ENCODE measurements at places on chromosomes 7 and 10. TPM values are rescaled to one million over a fixed set of nuclear protein-coding genes. Genes with fewer than 3 reads are reported as not detected.
A peak's percentile ranks its signal among the peaks of the same experiment; 100 is the strongest.

- DNase-seq, result no peak
- no peaks in the 10 kb centered on the region for H3K27me3 ChIP-seq
- H3K27ac ChIP-seq, result no peak overlapping the region
These were observed 737.8 kb upstream of the CELF2 start for GRCh38 chr10:10279906-10280305.

GRCh38 chr10:26502986-26503385, 64.8 kb downstream of the APBB1IP start:
- no peak overlapping the region for H3K4me3 ChIP-seq
- DNase-seq, result no peak
- H3K27ac ChIP-seq, result no peak overlapping the region
- H3K4me1 ChIP-seq, result no peaks in the 10 kb centered on the region
- H3K27me3 ChIP-seq, result no peaks in the 10 kb centered on the region
- no peaks in the 10 kb centered on the region for H3K36me3 ChIP-seq

DNA sequence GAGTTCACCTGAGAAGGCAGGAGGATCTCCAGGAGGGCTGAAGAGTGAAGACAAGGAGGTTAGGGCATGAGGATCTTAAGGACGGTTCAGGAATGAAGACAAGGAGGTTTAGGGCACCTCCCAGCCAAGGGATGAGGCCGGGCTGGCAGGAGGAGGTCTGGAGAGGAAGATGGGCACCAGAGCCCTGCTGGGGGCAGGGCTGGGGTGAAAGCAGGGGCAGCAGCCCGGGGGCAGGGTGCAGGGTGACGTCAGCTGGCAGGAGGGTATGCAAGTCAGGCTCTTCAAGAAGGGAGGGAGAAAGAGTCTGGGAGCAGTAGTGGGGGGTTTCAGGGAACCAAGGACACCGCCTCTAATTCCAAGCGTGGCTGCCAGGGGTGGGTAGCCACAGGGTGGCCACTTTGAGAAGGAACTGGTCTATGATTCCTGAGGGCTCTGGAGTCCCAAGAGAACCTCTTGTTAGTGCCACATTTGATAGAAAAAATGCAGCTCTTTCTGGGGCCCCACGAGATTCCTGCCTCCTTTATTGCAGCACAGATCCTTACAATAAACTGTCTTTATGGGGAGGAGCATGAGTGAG, 101.6 kb downstream of the C10orf90 start:
- H3K4me1 ChIP-seq, result peaks cover 4% of the 10 kb centered on the region
- H3K36me3 ChIP-seq, result no peaks in the 10 kb centered on the region
- no peak for DNase-seq
- no peaks in the 10 kb centered on the region for H3K27me3 ChIP-seq
- H3K27ac ChIP-seq, result no peak overlapping the region

DNA sequence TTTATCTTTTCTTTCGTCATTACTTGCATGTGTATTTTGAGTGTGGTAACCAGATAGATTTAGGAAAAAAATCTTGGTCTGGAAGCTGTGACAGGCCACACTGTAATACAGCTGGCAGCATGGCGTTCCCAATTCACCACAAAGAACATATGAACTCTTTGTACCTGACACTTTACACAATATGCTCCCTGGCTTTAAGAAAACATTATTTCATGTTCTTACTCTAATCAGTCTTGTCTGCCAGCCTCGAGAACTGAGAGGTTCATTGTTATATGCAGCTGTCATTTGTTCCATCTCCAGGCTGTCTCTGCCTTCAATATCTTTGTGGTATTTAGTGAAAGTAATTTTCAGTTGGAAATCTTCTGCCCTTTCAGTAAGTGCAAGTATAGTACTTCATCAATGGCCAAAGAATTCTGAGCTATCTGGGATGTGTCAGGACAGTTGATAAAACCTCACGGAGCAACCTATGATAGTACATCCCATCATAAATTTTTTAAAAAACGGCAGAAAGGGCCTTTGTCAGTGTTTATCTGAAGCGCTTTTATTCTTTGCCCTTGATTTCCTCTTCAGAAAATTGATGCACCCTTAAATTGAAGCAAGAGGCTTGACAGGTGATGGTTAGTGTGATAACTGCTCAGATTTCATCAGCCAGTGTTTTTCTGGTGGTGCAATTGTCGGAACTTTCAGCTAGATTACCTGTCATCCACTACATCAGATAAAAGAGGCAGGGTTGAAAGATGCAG, 146.3 kb upstream of the SP8 start:
- H3K36me3 ChIP-seq, result no peaks in the 10 kb centered on the region
- H3K4me1 ChIP-seq, result no peaks in the 10 kb centered on the region
- H3K27ac ChIP-seq, result no peak overlapping the region
- H3K27me3 ChIP-seq, result no peaks in the 10 kb centered on the region
- no peak overlapping the region for H3K4me3 ChIP-seq

GRCh38 chr10:127115100-127115499, 81.3 kb downstream of the INSYN2A start:
- no peak overlapping the region for H3K27ac ChIP-seq
- DNase-seq, result no peak
- peaks cover 74% of the 10 kb centered on the region for H3K36me3 ChIP-seq
- no peaks in the 10 kb centered on the region for H3K27me3 ChIP-seq
- H3K4me1 ChIP-seq, result no peaks in the 10 kb centered on the region

GRCh38 chr7:30472081-30472783, 6.4 kb downstream of the NOD1 start:
- no peaks in the 10 kb centered on the region for H3K4me1 ChIP-seq
- H3K4me3 ChIP-seq, result no peak overlapping the region
- no peaks in the 10 kb centered on the region for H3K27me3 ChIP-seq
- DNase-seq, result no peak

GRCh38 chr10:84456126-84456525, 127.7 kb downstream of the CCSER2 start:
- no peak overlapping the region for H3K27ac ChIP-seq
- H3K4me1 ChIP-seq, result peaks cover 16% of the 10 kb centered on the region

DNA sequence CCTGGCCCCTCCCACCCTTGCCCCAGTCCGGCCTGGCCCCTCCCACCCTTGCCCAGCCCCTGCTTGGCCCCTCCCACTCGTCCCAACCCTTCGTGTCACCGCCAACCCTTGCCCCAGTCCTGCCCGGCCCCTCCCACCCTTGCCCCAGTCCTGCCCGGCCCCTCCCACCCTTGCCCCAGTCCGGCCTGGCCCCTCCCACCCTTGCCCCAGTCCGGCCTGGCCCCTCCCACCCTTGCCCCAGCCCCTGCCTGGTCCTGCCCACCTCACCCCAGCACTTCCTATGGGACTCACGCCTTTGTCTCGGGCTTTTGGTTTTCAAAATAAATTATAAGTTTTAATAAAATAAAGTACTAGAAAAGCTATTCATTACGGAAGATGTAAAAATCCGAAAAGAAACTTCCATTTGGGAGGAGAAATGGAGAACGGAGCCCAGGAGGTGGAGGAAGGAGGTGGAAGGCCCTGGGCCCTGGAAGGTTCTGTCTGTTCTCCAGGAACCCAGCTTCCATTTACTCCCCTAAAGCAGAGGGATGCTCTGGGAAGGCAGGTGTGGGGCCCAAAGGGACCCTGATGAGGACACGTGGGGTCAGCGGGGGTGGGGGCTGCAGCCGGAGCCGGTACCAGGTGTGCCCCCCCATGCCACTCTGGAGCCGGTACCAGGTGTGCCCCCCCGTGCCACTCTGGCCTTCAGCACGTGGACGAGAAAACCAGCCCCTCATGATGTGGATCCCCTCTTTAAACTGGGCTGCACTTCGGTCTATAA, 52.2 kb downstream of the PWWP2B start:
- H3K36me3 ChIP-seq, result no peaks in the 10 kb centered on the region
- DNase-seq, result no peak
- H3K27me3 ChIP-seq, result no peaks in the 10 kb centered on the region
- H3K4me3 ChIP-seq, result no peak overlapping the region
- H3K27ac ChIP-seq, result peak overlapping the region; percentile 46

- H3K36me3 ChIP-seq, result no peaks in the 10 kb centered on the region
- no peaks in the 10 kb centered on the region for H3K27me3 ChIP-seq
- no peak overlapping the region for H3K4me3 ChIP-seq
- no peaks in the 10 kb centered on the region for H3K4me1 ChIP-seq
- H3K27ac ChIP-seq, result no peak overlapping the region
- no peak for DNase-seq
These were observed 578.1 kb upstream of the FZD8 start for GRCh38 chr10:36220151-36220550.

- no peaks in the 10 kb centered on the region for H3K36me3 ChIP-seq
- no peak overlapping the region for H3K4me3 ChIP-seq
- H3K27ac ChIP-seq, result no peak overlapping the region
- H3K4me1 ChIP-seq, result no peaks in the 10 kb centered on the region
These were observed 120.0 kb downstream of the MKX start for GRCh38 chr10:27625452-27626211.

DNA sequence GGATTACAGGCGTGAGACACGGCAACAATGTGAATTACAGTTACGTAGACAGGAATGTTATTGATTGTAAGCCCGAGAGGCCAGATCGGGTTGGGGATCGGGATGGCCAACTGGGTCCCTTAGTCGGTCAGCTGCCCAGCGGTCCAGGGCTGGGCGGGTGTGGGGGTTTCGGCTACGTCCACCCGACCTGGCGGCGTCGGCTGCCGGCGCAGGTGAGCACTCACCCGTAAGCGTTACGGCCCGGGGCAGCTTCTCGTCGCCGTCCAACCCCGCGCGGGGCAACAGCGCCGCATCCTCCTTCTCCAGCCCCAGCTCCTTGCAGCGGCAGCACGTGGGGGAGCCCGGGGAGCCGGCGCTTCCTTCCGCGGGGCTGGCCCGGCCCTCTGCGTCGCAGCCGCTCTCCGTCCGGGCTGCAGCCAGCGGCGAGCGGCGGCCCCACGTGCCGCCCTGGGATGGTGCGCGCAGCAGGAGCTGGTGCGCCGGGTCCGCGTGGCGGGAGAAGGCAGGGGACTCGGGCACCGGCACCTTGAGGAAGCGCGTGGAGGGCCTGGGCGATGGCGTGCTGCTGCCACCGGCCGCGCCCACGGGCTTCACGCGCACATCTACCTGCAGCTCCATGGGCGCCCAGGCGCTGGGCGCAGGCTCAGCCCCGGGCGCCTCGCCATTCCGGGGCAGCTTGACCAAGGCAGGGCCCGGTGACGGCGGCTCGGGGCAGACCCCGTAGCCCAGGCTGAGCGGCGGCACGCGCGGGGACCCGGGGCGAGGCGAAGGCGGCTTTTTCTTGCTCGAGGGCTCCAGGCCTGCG, 609 bp downstream of the KLRG2 start:
- peaks cover 15% of the 10 kb centered on the region for H3K4me1 ChIP-seq
- H3K27me3 ChIP-seq, result no peaks in the 10 kb centered on the region
- peak overlapping the region; percentile 37 for H3K4me3 ChIP-seq
- H3K27ac ChIP-seq, result no peak overlapping the region
- H3K36me3 ChIP-seq, result no peaks in the 10 kb centered on the region

GRCh38 chr7:1544896-1545416, 11.0 kb downstream of the TMEM184A start:
- no peaks in the 10 kb centered on the region for H3K4me1 ChIP-seq
- H3K27ac ChIP-seq, result no peak overlapping the region
- H3K27me3 ChIP-seq, result no peaks in the 10 kb centered on the region
- H3K36me3 ChIP-seq, result no peaks in the 10 kb centered on the region
- no peak overlapping the region for H3K4me3 ChIP-seq

GRCh38 chr10:75111365-75111906, at the start of gene SAMD8:
TSS of gene SAMD8 (plus strand) at chr10:75111656. CDS start at chr10:75150529, 38,873 bp downstream.
- H3K4me3 ChIP-seq, result peak within 1 kb of the TSS; percentile 90
- DNase-seq, result peak; percentile 89
- H3K36me3 ChIP-seq, result no peaks in the 10 kb centered on the region
- H3K27ac ChIP-seq, result peak within 1 kb of the TSS; percentile 98
- no peaks in the 10 kb centered on the region for H3K4me1 ChIP-seq
- H3K27me3 ChIP-seq, result no peaks in the 10 kb centered on the region

DNA sequence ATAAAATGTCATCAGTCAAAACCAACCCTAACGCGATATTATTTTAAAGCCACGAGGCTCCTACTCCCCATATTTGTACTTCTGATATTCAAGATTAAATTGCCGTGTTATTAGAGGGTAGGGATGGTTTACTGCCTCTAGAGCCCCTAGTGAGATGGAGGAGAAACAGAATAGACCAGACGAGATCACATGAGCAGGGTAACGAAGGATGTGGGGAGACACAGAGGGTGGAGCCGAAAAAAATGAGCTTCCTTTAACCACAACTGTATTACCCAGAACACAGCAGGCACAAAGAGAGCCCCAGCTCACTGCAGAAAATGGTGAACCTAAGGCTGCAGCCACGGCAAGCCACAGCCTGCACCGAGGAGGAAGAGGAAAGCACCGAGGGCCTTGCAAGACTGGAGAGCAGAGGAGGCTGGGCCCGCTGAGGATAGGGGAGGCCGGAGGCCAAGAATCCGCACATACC, 14.3 kb downstream of the ZC3HAV1 start:
- peak overlapping the region; percentile 42 for H3K27ac ChIP-seq
- peaks cover 65% of the 10 kb centered on the region for H3K4me1 ChIP-seq
- no peaks in the 10 kb centered on the region for H3K27me3 ChIP-seq
- H3K4me3 ChIP-seq, result no peak overlapping the region
- DNase-seq, result no peak
- H3K36me3 ChIP-seq, result no peaks in the 10 kb centered on the region

- H3K36me3 ChIP-seq, result no peaks in the 10 kb centered on the region
- no peaks in the 10 kb centered on the region for H3K27me3 ChIP-seq
- H3K4me3 ChIP-seq, result no peak overlapping the region
- H3K27ac ChIP-seq, result no peak overlapping the region
- no peak for DNase-seq
- no peaks in the 10 kb centered on the region for H3K4me1 ChIP-seq
These were observed 227.5 kb downstream of the WDR11 start for GRCh38 chr10:121078672-121079102.

GRCh38 chr7:146864644-146865043, 748.0 kb downstream of the CNTNAP2 start:
- H3K27ac ChIP-seq, result no peak overlapping the region
- H3K4me3 ChIP-seq, result no peak overlapping the region
- no peaks in the 10 kb centered on the region for H3K27me3 ChIP-seq
- no peaks in the 10 kb centered on the region for H3K4me1 ChIP-seq
- DNase-seq, result no peak
- H3K36me3 ChIP-seq, result no peaks in the 10 kb centered on the region

- H3K4me3 ChIP-seq, result no peak overlapping the region
- no peaks in the 10 kb centered on the region for H3K36me3 ChIP-seq
- peaks cover 12% of the 10 kb centered on the region for H3K4me1 ChIP-seq
- DNase-seq, result no peak
- H3K27me3 ChIP-seq, result no peaks in the 10 kb centered on the region
- no peak overlapping the region for H3K27ac ChIP-seq
These were observed 185.1 kb upstream of the PRPS1L1 start for GRCh38 chr7:18212758-18213157.

DNA sequence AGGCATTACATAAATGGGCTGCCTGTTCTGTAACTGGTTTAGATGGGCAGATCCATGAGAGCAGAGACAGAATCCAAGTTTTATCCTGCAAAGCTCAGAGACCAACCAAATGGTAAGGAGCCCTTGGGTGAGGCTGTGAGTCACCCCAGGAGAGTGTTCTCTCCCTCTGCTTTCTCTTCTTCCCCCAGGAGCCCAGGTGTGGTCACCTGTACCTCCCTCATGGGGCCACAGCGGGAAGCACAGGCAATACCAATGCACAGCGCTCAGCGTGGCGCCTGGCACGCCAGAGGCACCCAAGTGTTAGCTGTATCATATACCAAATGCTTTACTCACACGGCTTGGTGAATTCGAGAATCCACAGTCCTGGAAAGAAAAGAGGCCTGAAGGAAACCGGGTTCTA, 39.4 kb downstream of the CTBP2 start:
- H3K27ac ChIP-seq, result no peak overlapping the region
- DNase-seq, result no peak
- no peaks in the 10 kb centered on the region for H3K36me3 ChIP-seq
- peaks cover 83% of the 10 kb centered on the region for H3K4me1 ChIP-seq
- H3K4me3 ChIP-seq, result no peak overlapping the region

SORBS1 gene
- 623 TPM for total RNA-seq

MTG1 gene
- total RNA-seq, result 36.9 TPM

ACSL5 gene
- 13.8 TPM for total RNA-seq

TRIM50 gene
- total RNA-seq, result not detected

SH2B2 gene
- total RNA-seq, result 6.7 TPM

CLRN3 gene
- total RNA-seq, result not detected

MRLN gene
- not detected for total RNA-seq

MUC3A gene
- total RNA-seq, result 0.22 TPM

NEBL gene
- 61.2 TPM for total RNA-seq

Data from tibial nerve (tissue), 4 donors.